Chondrocyte (in vitro differentiated cells): ENCODE measurements at places on chromosomes 16 and 17. TPM values are rescaled to one million over a fixed set of nuclear protein-coding genes. Genes with fewer than 3 reads are reported as not detected.

Gene RRAD
- total RNA-seq = 0.75 to 6.5 TPM (median 4.4 TPM) in 3 replicates

GRCh38 chr16:88539652-88540345 lies 30.4 kb upstream of the ZC3H18 start:
- H3K4me1 ChIP-seq = peaks cover 11% of the 10 kb centered on the region
- no peak overlapping the region for H3K27ac ChIP-seq
- H3K36me3 ChIP-seq = peaks cover 9% of the 10 kb centered on the region
- H3K4me3 ChIP-seq = no peak overlapping the region
- H3K27me3 ChIP-seq = peaks cover 13% of the 10 kb centered on the region

DNA sequence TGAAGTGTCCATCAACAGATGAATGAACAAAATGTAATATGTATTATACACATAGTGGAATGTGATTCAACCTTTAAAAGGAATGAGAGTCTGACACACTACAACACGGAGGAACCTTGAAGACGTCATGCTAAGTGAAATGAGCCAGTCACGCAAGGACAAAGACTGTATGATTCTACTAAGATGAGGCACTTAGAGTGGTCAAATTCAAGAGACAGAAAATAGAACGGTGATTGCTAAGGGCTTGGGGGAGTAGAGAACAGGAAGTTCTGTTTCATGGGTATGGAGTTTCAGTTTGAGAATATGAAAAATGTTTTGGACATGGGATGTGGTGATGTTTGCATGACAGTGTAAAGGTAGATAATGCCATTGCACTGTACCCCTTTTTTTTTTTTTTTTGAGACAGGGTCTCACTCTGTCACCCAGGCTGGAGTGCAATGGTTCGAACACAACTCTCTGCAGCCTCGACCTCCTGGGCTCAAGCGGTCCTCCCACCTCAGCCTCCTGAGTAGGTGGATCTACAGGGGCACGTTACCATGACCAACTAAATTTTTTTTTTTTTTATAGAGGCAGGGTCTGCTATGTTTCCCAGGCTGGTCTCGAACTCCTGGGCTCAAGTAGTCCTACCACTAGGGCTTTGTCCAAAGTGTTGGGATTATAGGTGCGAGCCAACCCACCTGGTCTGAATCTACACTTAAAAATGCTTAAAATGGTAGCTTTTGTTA lies 2.9 kb upstream of the CCDC102A start:
- H3K27ac ChIP-seq = no peak overlapping the region
- H3K36me3 ChIP-seq = no peaks in the 10 kb centered on the region
- no peaks in the 10 kb centered on the region for H3K27me3 ChIP-seq
- peaks cover 25% of the 10 kb centered on the region for H3K4me1 ChIP-seq
- H3K4me3 ChIP-seq = no peak overlapping the region

GRCh38 chr17:62859146-62859545 lies 51.0 kb upstream of the MARCHF10 start:
- H3K27me3 ChIP-seq = peaks cover 3% of the 10 kb centered on the region
- no peak for DNase-seq
- no peak overlapping the region for H3K4me3 ChIP-seq
- H3K27ac ChIP-seq = no peak overlapping the region

Gene SCGB1C2
- total RNA-seq = not detected in 3 replicates

GRCh38 chr17:43608313-43608712 lies 53.4 kb downstream of the MEOX1 start:
- no peaks in the 10 kb centered on the region for H3K36me3 ChIP-seq
- no peak for DNase-seq
- H3K27ac ChIP-seq = no peak overlapping the region
- no peaks in the 10 kb centered on the region for H3K4me1 ChIP-seq

DNA sequence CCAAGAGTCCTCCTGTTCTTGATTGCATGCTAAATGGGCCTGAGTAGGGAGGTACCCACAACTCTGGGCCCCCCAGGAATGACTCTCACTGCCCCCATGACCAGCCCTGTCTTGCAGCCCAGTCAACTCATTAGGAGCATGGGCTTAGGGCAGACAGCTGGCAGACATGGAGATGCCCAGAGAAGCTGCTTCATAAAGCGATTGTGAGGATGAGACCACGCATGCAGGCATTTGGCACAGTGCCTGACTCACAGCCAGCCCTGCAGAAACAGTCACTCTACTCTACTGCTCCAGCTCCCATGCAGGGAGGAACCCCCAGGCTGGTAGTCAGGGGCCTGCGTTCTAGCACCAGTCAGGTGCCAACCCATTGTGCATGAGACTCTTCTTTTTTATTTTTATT lies 8.4 kb upstream of the C16orf82 start:
- no peak for DNase-seq
- no peaks in the 10 kb centered on the region for H3K27me3 ChIP-seq
- no peak overlapping the region for H3K4me3 ChIP-seq
- H3K36me3 ChIP-seq = no peaks in the 10 kb centered on the region
- no peak overlapping the region for H3K27ac ChIP-seq
